ENCODE measurements at places on chromosomes 2 and 18.

DNA sequence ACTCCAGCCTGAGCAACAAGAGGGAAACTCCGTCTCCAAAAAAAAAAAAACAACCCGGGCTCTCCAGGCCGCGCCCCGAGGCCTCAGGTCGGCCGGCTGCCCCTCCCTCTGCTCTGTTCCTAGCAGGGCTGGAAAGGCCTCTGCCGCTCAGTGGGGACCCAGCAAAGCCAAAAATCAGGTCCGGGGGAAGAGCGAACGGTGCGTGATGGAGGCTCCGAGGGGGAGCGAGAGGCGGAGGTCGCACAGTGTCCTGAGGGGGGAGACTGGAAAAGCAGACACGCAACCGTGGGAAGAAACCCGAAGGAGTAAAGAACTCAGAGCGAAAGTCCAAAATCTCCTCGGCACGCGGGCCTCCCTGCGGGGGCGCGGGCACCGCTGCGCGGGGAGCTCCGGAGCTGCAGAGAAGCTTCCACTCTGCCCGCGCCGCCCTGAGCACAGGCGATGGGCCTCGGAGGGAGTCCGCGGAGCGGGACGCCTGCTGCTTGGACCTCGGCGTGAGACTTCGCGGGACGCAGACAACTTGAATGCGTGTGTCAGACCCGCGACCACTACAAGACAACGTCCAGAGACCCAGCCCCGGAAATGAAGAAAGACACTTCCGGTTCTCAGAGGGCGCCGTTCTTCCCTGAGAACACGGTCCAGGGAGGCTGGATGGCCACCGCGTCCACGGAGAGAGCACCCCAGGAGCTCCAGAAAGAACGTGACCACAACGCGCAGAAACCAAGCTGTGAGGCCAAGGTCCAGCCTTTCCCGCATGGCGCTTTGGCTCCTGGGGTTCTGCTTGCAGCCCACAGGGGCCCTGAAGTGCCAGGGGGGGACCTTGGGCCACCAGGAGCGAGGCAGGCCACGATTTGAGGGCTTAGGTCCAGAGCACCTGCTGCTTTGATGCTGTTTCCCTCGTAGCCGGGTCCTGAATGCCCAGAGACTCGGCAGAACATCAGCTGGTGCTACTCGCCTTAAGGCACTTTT lies 219.8 kb downstream of the DPP10 start:
- DNase-seq: peak; percentile 30

DNA sequence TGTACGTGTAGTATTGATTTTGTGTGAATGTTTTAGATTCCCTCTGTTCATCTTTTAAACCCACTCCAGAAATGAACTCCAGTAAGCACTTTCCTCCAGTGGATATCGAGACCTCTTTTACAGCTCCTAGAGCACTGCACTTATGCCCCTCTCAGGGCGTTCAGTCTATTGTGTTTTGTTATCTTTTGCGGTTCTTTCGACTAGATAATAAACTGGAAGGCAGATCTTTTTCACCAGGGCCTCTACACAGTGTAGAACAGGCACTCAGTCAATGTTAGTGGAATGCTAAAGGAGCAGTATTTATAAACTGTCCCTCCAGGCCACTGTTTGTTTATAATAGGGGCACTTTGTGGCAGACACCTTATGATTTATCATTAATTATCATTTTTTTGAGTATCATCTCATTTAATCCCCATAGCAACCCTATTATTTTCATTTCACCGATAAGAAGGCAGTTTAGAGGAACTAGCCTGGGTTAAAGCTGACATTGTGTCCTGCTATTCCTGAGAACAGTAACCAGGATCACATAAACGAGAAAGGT lies 742 bp upstream of the SOS1 start:
- DNase-seq: no peak

GRCh38 chr2:230863442-230864121 lies 1.2 kb upstream of the ITM2C start:
- no peak for DNase-seq

DNA sequence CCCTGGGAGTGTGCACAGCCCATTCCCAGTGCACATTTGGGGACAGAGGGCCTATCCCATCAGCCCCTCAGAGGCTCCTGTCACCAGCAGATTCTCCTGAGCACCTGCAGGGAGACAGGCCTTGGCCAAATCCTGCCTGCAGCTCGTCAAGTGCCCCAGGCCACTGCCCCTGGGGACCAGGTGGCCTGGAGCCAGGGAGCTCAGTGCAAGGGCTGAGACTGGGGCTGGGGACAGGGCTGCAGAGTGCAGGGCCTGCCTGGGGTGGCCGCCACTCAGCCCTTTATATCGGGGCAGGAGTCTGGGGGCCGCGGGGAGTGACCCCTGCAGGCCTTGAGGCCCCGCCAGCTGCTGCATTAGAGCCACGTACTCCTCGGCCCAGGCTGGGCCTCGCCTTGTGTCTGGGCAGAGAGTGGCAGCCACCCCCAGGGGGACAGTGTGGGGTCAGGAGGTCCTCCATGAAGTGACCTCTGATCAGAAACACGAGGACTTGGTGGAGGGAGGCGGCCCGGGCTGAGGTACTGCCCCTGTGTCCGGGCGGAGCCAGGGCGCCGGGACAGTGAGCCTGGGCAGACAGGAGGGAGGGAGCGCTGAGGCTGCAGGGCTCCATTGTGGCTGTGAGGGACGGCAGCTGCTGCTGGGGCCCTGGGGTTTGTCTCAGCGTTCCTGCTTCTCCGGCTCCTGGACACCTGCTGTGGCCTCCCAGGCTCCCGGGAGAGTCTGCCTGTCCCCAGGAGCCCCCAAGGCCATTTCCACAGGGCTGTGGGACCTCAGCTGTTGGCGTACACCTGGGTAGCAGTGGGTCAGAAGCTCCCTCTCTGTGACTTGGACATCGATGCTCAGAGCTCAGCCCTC lies 24.2 kb downstream of the GPC1 start:
- no peak for DNase-seq

DNA sequence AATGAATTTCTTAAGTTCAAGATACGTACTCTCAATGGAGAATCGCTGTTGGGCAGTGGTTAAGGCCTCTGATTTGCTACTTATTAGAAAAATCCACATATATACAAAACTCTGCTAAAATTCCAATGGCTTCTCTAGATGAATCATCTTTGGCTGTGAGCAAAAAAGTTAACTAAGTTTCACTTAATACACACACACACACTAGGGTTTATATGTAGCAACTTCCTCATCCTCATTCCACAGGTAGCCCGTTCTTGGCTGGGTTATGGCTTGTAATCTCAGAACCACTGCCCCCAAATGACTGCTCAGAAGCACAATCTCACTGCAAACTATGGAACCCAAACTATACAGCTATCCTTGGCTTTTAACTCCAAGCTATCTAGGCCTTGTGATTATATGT lies 99.7 kb downstream of the SMAD2 start:
- no peak for DNase-seq

GRCh38 chr2:220221992-220222391 lies 594.6 kb downstream of the SLC4A3 start:
- DNase-seq: no peak

- no peak for DNase-seq
Observed at GRCh38 chr2:42874949-42875801, 82.8 kb upstream of the HAAO start.

- no peak for DNase-seq
Observed at GRCh38 chr2:23993736-23994269, 16.1 kb upstream of the MFSD2B start.

DNA sequence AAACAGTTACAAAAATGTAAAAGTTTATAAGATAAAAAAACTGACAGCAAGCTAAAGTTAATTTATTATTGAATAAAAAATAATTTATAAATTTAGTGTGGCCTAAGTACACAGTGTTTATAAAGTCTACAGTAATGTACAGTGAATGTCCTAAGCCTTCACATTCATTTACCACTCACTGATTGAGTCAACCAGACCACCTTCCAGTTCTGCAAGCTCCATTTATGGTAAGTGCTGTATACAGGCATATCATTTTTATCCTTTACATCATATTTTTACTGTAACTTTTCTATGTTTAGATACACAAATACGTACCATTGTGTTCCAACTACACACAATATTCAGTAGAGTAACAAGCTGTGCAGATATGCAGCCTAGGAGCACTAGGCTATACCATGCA lies 184.2 kb upstream of the LRATD1 start:
- no peak for DNase-seq

DNA sequence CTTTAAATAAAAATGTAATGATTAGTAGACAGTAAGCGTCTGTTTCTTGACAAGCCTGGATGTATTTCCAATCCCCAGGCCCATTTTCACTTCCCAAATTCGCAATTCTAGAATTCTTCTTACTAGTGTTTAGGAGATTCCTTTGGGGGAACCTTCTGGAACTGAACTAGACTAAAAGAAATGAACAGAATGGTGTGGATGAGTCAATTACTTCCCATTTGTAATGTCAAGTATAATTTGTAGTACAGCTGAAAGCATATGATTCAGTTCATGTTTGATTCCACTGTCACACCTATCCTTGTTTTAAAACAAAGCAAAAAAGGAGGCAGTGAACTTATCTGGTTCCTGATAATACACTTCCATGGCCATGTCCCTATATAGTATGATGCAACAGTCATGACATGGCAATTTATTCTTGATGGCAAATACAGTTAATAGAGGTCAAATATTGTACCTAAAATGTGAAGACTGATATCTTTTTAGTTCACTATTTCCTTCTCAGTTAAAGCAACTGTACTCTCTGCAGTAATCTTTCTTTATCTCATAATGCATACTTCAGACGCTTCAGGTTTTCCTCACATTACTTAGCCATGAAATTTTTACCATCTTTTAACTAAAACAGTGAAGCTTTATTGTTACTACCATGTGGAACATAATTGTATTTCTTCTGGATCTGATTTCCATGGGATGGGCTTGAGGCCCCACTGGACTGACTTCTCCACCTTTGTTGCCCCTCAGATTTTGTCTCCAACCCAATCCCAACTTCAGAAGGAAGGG lies 2.0 kb downstream of the IDH1 start:
- no peak for DNase-seq

GRCh38 chr2:104476075-104476474 lies 377.8 kb upstream of the POU3F3 start:
- DNase-seq: no peak

GRCh38 chr18:59820663-59821062 lies 79.1 kb upstream of the PMAIP1 start:
- DNase-seq: no peak

GRCh38 chr2:26400723-26401122 lies 997 bp upstream of the DRC1 start:
- no peak for DNase-seq

DNA sequence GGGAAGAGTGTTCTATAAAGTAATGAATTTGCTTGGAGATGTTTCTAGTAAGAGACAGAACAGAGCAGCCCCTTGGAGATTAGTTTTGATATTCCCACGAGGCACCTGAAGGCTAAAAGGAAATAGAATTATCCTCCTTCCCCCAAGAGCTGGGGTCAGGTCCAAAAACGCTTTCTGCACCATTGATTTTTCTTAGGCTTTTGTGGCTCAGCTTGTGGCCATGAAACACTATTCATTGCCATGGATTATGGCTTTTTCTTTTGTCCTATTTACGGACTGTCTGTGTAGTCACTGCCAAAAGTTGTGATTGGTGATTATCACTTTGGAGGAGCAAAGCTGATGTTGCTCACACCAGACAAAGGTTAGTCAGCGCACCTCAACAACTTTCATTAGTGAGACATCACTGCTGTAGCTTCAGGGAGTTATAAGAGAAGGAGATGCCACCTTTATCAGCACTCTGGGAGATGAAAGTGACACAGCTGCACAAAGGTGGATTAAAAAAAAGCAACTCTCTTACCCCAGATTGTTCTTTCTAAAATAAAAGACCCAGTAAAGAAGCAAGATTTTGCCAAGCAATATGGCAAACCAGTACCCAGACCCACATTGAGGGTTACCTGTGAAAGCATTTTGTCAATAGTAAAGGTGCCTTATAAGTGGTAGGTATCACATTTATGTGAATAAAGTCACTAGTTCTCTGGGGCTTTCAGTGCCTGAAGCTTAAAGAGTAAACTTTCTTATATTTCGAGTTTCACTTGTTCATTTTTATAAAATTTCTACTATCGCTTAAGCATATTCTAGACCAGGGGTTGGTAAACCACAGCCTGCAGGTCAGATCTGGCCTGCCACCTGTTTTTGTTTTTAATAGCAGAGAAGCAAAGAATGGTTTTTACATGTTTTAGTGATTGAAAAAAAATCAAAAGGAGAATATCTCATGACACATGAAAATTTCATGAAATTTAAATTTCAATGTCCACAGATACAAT lies 10.6 kb downstream of the CXCR4 start:
- DNase-seq: no peak

- no peak for DNase-seq
Observed at GRCh38 chr18:61589724-61590065, 256.5 kb downstream of the CDH20 start.

GRCh38 chr2:31877008-31877407 lies 133.8 kb downstream of the MEMO1 start:
- DNase-seq: no peak

DNA sequence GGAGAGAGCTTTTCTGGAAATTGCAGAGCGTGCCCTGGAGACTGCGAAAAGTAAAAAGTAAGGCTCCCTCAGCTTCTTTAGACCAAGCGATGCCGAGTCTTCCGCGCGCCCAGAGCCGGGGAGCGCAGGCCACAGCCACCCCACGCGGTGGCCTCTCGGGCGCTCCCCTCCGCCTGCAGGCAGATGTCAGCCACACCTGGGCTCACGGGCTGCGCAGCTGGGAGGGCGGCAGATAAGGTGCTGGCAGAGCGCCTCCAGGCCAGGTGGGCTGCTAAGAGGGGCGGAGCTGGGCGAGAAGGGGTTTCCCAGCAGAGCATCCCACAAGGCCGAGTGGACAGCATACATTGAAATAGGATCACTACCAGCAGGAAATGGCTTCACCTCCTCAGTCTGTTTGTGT lies 81.7 kb downstream of the ARHGEF4 start:
- DNase-seq: no peak

GRCh38 chr2:134336352-134336751 lies 82.5 kb downstream of the MGAT5 start:
- no peak for DNase-seq

- no peak for DNase-seq
Observed at GRCh38 chr2:137223722-137224121, 458.4 kb downstream of the THSD7B start.

DNA sequence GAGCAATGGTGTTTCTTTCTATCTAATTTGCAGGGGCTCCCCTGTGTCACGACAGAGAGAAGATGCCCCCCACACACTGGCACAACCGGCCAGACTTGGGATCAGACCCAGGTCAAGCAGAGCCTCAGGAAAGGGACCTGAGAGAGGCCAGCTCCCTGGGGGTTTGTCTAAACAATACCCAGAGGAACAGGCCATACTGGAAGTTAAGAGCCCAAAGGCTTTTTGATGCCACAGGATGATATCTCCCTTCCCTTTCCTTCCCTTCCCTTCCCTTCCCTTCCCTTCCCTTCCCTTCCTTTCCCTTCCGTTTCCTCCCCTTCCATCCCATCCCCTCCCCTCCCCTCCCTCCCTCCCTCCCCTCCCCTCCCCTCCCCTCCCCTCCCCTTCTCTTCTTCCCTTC lies 139.2 kb downstream of the ARL4C start:
- no peak for DNase-seq
